ENCODE measurements at places on chromosomes 7 and 10.

GRCh38 chr7:120337308-120337907 lies 64.4 kb downstream of the KCND2 start:
- no peak for DNase-seq

GRCh38 chr10:83469728-83470331 lies 669.5 kb upstream of the GHITM start:
- no peak for DNase-seq

DNA sequence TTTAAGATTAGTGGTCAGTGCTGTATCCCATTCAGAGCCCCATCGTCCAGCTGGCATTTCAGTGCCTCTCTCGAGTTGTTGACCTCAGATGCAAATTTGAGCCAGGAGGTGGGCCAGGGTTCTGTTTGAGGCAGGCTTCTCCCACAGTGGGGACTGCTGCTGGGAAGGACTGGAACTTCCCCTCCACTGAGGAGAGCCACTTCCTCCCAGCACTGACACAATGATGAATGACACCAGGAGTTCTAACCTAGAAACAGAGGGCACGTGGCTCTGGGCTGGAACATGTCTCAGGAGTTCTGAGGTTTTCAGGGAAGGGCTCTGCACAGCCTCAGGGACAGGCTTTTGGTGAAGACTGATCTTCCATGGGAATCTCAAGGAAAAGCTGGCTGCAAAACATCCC lies 18.3 kb upstream of the BTBD16 start:
- DNase-seq: no peak

GRCh38 chr7:7851381-7851780 lies 117.2 kb upstream of the GLCCI1 start:
- DNase-seq: no peak

DNA sequence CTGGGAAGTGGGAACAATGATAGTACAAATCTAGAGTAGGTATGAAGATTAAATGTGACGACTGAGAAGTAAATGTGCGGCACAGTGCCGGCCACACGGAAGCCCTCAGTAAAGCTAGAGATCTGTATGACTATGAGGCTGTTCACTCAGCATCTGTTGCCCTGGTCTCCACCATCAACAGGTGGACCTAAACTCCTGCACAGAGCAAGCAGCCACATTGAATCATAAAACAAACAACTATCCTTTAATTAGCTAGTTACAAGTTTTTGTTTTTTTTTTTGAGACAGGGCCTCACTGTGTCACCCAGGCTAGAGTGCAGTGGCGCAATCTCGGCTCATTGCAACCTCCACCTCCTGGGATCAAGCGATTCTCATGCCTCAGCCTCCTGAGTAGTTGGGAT lies 16.6 kb downstream of the RBP4 start:
- DNase-seq: no peak

GRCh38 chr7:158272091-158272490 lies 315.5 kb downstream of the PTPRN2 start:
- DNase-seq: no peak

GRCh38 chr7:920351-921070 lies 34.0 kb downstream of the ADAP1 start:
- no peak for DNase-seq

GRCh38 chr7:69598081-69598486 lies at the start of gene AUTS2:
AUTS2 (plus strand) TSS chr7:69598475; CDS start chr7:69599654, 1,179 bp downstream.
- peak; percentile 18 for DNase-seq

GRCh38 chr10:86681047-86681446 lies 12.7 kb downstream of the LDB3 start:
- DNase-seq: no peak

DNA sequence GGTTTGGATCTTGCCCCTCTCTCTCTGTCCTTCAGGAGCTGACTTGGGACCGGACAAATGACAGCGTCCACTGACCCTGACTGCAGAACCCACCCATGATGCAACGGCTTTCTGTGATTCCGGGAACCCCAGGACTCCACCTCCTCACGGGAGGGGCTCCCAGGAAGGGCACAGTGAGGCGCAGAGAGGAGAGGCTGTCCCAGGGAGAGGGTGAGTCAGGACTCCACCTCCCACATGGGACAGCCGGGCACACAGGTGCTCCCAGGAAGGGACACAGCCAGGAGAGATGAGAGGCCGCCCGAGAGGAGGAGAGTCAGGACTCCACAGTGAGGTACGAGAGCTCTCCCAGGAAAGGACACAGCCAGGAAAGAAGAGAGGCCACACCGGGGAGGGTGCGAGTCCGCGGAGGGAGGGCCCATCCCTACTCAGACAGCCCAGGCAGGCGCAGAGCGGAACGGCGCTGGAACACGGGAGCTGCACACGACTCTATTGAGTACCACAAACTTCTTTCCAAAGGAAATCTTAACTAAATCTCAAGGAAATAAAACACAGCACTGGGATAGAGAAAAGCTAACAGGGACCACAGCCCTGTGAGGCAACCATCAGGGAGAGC lies 162.5 kb downstream of the MAD1L1 start:
- DNase-seq: no peak

GRCh38 chr7:27466703-27467102 lies 196.0 kb downstream of the HIBADH start:
- no peak for DNase-seq

GRCh38 chr7:27324246-27324645 lies 81.6 kb downstream of the EVX1 start:
- no peak for DNase-seq

GRCh38 chr7:115676080-115676479 lies 354.5 kb downstream of the TFEC start:
- DNase-seq: no peak

- DNase-seq: no peak
Measured at GRCh38 chr10:132062116-132062515, 3.6 kb upstream of the JAKMIP3 start.

- no peak for DNase-seq
Measured at GRCh38 chr7:69868921-69869320, 270.6 kb downstream of the AUTS2 start.

- peak; percentile 60 for DNase-seq
Measured at GRCh38 chr10:6494936-6495592, 85.0 kb downstream of the PRKCQ start.

GRCh38 chr7:1432411-1433082 lies 26.7 kb downstream of the MICALL2 start:
- peak; percentile 72 for DNase-seq

GRCh38 chr10:30231071-30231652 lies 117.9 kb downstream of the MTPAP start:
- no peak for DNase-seq

- DNase-seq: peak; percentile 56
Measured at GRCh38 chr10:123149568-123150270, 1.8 kb downstream of the HMX2 start.

DNA sequence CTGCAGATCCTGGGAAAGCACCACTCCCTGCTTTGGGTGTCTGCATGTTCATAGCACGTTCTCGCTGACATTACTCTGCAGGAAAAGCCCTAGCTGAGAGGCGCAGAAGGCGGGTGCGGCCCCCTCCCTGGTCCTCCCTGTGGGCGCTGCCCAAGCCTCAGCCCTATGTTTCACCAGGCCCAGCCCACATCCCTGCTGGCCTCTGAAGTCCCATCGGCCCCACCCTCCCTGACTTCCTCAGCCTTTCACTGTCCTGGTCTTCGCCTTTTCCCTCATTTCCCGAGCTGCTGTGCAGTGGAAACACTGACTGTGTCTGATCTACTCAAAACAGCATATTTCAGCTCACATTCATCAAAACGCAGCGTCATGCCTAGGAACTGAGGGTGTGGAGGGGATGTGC lies 36.3 kb upstream of the DIP2C start:
- no peak for DNase-seq

GRCh38 chr10:29205787-29206186 lies 83.1 kb upstream of the LYZL1 start:
- no peak for DNase-seq

GRCh38 chr7:22194658-22195273 lies 162.2 kb downstream of the RAPGEF5 start:
- DNase-seq: no peak

DNA sequence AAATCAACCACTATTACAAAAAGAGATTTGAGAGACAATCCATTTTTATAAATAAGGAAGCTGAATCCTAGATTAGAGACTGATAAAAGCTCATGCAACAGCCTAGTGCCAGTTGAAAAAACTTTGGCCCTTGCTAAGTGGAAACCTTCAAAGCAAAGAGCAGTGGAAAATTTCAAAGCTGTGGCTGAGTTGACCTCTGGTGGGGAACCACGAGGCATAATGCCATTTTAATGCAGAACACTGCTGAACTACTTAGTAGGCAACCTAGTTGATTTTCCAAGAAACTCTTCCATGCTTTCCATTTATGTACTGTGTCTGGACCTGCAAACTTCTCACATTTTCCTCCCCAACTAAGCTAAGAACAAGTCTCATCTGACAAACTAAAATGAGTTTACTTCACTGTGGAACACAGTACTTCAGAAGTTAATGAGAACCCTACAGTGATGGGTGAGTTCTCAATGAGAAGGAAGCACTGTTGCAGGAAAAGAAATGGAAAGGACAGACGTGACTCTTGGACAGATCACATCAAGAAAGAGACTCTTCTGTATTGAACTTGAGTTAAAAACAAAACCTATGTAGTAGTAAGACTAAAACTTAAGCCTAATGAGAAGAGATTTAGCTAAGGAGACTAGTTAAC lies 19.5 kb downstream of the FZD9 start:
- DNase-seq: no peak

DNA sequence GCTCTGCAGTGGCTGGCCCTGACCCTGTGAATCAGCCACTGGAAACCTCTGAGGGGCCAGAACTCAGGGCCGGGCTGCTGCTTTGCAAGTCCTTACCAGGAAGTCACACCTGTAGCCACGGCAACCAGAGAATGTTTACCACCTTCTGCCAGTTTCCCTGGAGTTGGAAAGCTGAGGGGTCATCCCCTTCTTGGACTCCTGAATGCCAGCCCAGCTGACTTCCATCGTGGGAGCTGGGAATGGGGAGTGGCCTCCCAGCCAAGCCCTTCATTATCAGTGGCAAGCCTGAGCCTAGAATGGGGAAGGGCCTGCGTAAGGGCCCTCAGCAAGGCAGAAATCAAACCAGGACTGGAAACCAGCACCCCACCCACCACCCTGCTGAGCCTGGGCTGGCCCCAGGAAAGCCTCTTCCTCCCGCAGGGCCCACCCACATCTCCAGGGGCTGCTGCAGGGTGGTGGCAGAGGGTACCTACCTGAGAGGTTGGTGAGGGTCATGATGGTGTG lies 6.5 kb upstream of the CRHR2 start:
- DNase-seq: no peak

DNA sequence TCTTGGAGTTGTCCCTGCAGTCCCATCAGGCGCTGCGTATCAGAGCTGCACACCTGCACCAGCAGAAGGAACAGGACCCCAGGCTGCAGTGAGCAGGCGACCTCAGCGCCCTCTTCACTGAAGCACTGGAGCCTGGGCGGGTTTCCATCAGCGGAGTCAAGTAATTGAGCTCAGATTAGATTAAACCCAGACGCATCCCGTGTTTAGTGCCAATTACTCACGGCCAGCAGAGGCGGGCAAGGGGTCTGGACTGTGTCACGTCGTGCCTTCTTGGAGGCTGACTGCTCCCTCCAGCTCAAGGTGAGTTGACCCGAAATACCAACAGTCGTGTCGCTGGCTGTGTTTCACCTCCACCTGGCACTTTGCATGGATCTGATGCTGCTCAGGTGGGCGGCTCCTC lies 123.6 kb downstream of the CXCL12 start:
- DNase-seq: no peak

DNA sequence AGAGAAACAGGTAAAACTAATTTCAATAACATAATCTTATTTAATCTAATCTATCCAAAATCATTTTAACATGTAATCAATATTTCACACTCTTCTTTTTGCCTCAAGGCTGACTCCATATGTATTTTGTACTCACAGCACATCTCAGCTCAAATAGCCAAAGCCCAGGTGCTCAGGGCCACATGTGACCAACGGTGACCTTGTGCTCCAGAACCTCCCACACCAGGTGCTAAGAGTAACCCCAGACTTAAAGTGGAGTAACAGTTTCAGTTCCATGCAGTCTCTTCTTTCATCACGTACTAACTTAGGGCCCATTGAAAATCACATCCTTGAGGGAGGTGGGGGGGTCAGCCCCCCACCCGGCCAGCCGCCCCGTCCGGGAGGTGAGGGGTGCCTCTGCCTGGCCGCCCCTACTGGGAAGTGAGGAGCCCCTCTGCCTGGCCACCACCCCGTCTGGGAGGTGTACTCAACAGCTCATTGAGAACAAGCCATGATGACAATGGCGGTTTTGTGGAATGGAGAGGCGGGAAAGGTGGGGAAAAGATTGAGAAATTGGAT lies 47.3 kb downstream of the NCAPG2 start:
- DNase-seq: no peak

GRCh38 chr10:125153703-125154490 lies 6.5 kb downstream of the CTBP2 start:
- no peak for DNase-seq

DNA sequence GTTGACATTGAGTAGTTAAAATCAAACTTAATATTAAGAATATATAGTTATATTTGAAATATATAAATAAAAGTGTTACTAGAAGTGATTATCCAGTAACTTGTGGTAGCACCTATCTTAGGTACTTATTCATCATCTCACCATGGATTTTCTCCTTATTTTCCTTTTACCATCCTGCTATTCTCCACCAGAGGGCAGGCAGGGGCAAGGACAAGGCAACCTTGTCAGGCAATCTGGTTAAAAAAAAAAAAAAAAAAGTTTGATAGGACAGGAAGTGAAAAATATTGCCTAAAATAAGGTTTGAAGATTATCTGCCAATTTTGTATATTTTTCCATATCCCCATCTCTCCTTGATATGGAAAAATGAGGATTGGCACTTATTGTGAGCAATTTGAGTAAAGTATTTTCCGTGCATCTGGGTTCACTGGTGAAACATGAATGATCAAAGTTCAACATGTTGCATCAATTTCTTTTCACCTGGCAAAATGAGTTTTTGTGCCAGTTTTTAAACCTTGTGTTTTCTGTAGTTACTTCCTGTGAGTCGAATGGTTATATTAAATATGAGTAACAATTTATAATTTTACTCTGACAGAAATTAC lies 256.7 kb downstream of the AGMO start:
- DNase-seq: no peak

- DNase-seq: no peak
Measured at GRCh38 chr10:1549591-1550290, 187.6 kb downstream of the ADARB2 start.

DNA sequence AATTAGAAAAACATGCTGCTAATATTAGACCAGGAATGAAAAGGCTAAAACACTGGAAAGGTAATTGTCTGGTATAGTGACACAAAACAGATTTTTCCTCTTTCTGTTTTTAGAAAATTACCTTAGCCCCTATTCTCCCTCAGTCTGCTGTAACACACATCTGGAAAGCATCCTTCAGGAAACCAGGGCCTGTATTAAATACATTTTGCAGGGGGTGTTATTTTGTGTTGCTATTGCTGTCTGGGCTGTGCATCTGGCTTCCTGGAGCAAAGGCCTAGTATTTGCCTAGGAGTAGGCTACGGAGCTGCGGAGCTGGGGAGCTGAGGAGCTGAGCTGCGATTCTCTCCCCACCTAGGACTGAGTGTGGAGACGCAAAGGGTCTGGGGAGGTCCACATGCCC lies 169.3 kb downstream of the GFRA1 start:
- DNase-seq: no peak

DNA sequence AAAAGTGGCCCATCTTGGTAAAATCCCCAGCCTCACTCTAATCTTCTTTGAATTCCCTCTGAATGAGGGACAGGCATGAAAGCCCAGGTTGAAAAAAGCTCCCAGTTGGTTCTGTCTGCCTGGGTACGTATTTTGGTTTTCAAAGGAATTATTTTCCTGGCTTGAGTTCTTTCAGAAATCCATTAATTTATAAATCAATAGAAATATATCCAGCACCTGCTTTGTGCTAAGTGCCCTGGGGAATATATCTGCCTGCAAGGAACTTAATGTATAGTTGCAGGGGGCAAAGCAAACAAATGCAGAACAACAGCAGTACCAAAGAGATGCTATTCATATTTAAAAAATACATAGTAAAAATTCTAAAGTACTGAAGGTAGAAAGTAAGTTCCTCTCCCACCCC lies 362.7 kb downstream of the REEP3 start:
- DNase-seq: no peak

All from T-cell (primary cell).